ENCODE measurements at places on chromosomes 16 and 17.

DNA sequence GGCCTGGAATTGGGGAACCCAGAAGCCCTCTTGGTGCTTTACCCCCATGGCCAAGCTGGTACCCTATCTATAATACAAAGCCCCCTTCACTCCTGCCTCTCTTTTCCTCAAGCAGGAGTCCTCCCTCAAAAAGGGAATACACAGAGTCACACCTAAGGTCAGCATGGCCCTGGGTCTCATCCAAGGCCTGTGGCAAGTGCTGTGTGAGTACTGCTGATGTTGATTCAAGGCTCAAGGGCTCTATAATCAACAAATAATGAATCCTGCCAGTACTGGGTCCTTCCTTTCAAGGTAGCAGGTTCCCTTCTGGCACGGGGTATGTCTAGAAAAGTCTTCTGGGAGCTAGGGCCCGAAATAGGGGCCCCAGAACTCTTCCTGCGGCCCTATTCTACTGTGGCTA is 187.3 kb downstream of the CYB561 start:
- DNase-seq = no peak

- DNase-seq = peak; percentile 8
These were observed 317 bp downstream of the TEFM start for GRCh38 chr17:30905742-30906100.

GRCh38 chr17:56172517-56172982 is 19.3 kb downstream of the ANKFN1 start:
- no peak for DNase-seq

DNA sequence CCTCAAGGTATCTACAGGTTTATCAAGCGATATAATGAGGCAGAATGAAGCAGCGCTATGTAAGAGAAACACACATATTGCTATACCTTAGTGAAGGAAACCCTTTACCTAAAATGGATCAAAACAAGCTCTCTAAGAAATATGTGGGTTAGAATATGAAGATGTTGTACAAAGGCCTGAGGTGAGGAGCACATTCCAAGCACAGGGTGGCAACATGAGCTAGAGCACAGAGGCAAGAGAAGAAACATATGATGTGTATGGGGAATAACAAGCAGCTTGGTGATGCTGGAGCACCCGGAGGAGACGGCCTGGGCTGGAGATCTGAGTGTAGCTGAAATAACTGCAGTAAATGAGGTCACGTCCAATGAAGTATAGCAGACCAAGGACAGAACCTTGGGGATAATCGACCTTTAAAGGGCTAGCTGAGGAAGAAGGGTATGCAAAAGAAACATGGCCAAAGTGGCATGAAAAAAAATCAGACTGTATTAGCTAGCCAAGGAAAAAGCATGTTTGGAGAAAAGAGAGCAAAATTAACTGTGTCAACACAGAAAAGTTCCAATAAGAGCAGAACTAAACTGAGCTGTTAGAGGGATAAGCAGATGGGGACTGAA is 44.0 kb downstream of the MARVELD3 start:
- DNase-seq = no peak

DNA sequence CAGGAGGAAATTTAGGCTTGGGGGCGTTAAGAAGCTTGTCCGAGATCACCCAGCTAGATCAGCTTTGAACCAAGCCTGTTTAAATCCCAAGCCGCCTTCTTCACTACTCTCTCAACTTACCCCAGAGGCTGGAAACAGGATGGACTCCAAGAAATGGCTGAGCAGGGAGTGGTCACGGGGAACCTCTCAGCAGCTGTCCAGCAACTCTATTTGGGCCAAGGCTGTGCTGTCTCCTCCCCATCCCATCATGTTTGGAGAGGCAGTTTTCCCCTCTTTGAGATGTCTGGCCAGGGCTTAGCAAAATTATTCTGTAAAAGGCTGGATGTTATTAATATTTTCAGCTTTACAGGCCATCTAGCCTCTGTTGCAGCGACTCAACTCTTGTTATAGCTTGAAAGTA is 305.7 kb downstream of the RBFOX1 start:
- no peak for DNase-seq

DNA sequence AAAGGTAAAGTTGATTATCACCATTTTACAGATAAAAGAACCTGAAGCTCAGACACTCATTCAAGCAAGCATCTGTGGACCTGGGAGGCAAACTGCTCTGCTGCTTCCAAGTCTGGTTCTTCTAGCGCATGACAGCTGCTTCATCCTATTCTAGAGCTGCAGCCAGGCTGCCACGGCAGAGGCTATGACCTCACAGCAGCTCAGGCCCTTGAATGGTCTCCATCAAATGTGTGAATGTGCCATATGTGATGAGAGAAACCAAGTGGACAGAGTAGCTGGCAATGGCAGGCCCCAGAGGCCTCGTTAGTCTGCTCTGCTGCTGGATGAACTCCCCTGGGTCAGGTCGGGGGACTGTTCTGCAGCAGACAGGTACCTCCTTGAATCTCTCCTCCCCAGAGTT is 30.7 kb upstream of the FOXJ1 start:
- no peak for DNase-seq

- no peak for DNase-seq
These were observed 4.8 kb downstream of the GAA start for GRCh38 chr17:80106176-80106575.

GRCh38 chr17:44935116-44935515 is 12.5 kb downstream of the KIF18B start:
- DNase-seq = no peak

- no peak for DNase-seq
These were observed 110.5 kb downstream of the HS3ST2 start for GRCh38 chr16:22924492-22924891.

DNA sequence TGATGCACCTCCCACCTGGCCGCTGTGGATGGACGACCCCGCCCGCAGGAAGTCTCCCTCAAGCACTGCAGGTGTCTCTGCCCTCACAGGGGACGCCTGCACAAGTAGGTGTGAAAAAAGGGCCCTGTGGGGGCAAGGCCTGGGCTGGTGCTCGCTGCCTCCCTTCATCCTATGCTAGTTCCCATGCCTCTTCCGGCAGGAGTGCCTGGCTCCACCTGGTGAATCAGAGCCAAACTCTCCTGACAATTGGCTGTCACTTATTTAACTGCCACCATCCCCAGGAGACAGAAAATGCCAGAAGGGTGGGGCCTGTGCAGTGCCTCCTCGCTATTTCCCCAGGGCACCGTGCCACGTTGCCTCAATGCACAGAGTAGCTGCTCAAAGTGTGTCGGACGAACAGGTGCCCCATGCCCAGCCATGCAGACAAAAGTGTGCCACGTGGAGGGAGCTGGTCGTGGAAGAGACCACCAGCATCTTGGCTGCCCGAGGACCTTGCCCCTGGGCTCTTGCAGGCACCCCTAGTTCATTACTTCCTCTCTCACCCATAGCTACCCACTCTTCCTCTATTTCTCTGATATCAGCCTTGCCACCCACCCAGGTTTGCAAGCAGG is 170.7 kb downstream of the SEC14L1 start:
- no peak for DNase-seq

Data from CD4-positive, alpha-beta T cell treated with Interleukin-6 for 4 hours (primary cell).